ENCODE measurements at places on chromosomes 7 and 10. TPM values are rescaled to one million over a fixed set of nuclear protein-coding genes. Genes with fewer than 3 reads are reported as not detected.

The CWF19L1 gene
- 19.4 TPM for total RNA-seq

The SYPL1 gene
- 102 TPM for total RNA-seq

The SPDYE2B gene
- total RNA-seq, result not detected

The AGR2 gene
- total RNA-seq, result 93.9 TPM

The JAKMIP3 gene
- 1.5 TPM for total RNA-seq

The SORBS1 gene
- 0.47 TPM for total RNA-seq

The OR2A5 gene
- not detected for total RNA-seq

The OR2AE1 gene
- total RNA-seq, result not detected

The PTPRE gene
- total RNA-seq, result 3.1 TPM

The TSPAN15 gene
- total RNA-seq, result 113 TPM

The DNAH11 gene
- total RNA-seq, result 0.15 TPM

The NFE2L3 gene
- 8.6 TPM for total RNA-seq

The GCK gene
- total RNA-seq, result not detected

The GPR158 gene
- 0.05 TPM for total RNA-seq

The PLXNA4 gene
- total RNA-seq, result 1.9 TPM

The FGL2 gene
- total RNA-seq, result not detected

The PTN gene
- not detected for total RNA-seq

Data from A549 treated with CORT108297 at 1 μM for 4 hours (cell line).